ENCODE measurements at places on chromosomes 13 and 19.

DNA sequence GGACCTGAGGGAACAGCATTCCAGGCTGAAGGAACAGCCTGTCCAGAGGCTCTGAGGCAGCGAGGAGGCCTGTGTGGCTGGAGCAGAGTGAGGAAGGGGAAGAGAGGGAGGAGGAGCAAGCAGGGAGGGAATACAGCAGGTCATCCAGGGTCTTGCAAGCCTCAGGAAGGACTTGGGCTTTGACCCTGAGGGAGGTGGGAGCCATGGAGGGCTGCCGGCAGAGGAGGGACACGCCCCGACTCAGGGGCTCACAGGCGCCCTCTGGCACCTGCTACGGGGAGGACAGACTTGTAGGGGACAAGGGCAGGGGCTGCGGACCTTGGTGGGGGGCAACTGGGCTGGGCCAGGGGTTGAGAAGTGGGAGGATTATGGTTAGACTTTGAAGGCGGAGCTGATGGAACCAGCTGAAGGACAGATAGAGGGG, 4.7 kb downstream of the TINCR start:
- no peak for DNase-seq

GRCh38 chr19:56822755-56823154, 17.8 kb downstream of the PEG3 start:
- DNase-seq, result no peak

- DNase-seq, result no peak
Measured at GRCh38 chr13:97951376-97951775, 2.1 kb upstream of the IPO5 start.

DNA sequence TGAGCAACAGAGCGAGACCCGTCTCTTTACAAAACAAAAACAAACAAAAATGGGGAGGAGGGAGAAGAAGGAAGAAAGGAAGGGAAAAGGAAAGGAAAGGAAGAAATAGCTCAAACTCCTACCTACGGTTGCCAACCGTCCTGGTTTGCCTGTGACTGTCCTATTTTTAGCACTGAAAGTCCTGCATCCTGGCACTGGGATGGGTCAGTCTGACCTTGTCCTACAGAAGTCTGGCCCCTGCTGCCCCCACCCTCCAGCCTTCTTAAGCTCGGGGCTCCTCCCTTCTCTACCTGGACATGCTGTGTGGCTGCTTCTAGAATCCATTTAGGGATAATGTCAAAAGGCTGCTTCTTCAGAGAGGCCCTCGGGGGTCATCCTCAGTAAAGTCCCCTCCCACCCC, 1.2 kb upstream of the STXBP2 start:
- DNase-seq, result no peak

DNA sequence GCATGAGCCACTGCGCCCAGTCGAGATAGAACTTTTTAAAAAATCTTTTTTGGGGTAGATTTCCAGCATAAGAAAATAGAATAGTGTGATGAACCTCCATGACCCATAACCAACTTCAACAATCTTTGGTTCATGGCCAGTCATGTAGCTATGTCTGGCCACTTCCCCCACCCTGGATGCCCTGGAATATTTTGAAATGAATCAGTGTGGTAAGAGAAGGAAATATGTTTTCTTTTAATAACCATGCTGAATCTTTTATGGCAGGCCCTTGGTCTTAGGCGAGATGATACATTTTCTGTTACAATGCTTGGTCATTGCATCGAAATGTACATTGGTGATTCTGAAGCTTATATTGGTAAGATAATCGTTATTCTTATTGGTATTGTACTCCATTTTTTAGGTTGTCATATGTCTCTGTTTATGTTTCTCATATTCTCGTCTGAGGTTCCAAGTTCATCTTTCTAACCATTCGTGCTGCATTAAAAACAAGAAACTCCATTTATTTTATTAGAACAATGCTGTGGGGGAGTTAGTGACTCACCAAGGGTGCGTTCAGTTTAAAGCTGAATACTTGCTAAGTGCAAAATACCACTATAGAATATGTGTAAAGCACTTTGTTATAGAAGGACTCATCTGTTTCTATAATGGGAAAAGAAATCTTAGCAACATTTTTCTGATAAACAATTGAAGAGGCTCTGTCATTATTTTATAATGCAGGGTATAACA, 16.4 kb upstream of the UPF3A start:
- no peak for DNase-seq

GRCh38 chr19:29695765-29696564, 19.1 kb downstream of the C19orf12 start:
- no peak for DNase-seq

DNA sequence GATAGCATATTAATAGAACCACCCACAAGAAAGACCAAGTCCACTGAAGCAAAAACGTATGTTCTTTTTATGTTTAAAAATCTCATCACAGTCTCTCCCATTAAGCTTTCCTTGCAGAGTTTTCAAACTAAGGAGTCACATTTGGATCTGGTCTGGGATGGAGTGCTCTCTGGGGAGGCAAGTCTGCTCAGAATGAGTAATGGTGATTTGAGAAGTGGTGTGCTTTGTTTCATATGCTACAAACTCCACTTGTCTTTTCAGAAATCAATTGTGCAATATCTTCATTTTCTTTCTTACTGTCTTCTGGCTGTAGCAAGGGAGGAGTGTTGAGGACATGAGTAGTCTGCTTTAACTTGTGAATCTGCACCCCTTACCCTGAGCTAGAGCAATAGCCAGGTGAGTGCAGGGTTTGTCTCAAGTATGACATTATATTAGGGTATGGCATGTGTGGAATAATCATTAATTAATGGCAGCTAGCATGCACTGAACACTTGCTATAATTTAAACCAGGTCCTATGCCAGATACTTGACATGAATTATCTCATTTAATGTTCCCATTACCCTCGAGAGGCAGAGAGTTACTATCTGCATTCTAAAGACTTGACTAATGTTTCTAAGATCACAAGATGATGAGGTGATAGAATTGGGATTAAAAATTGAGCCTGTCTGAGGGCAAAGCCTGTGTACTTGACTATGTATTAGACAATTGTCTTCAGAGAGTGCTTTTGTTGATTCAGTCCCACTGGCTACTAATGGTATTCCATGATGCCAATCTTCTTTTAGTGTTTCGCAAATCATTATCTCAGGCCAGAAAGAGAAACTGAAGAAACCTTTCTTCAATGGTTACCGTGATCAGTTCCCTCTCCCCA, 171.8 kb downstream of the GPC6 start:
- no peak for DNase-seq

DNA sequence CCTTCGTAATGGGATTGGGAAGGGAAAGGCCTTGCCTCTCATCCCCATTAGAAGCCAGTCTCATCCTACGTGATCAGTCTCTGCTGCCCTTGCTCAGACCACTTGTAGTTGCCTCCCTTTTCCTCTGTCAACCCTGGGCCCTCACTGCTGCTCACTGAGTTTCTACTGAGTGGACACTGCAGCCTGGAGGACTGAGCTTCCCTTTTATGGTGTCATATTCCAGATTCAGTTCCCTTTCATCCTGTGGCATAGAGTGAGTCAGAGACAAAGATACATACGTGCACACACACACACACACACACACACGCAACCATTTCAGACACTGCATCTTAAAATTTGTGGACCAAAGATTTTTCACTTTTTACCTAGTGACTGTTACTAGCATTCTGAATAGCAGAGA, 56.6 kb downstream of the COG3 start:
- DNase-seq, result no peak

DNA sequence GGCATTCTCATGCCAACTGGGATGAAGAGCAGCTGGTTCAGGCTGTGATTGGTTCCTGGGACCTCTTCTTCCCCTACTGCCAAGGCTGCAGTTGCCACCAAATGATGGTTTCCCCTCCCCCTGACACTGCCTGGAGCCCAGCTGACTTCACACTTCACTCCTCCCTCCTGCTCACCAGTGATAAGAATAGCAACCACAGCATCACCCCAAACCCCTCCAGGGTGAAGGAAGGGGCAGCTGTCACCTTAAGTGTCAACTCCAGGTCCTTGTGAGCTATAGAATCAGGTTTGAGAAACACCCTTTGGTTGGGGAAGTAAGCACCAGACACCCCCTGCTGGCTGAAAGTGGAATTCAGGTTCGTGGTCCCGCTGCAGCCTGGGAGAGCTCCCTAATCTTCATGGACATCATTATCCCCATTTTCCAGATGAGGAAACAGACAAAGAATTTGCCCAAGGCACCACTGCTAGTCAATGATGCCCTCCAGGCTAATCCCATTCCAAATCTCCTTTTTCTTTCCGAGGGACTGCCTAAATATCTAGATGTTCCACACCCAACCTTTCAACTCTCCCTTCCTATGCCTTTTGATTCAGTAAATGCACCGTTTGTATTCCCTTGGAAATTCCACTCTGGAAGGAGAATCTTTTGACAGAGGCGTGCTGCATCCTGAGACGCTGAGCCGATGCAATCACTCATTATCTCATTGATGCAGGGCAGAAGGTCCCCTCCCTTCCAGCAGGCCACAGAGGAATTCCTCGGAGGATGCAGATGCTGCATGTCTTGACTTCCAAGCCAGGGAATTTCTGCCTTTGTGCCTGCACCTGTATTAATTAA, 50.6 kb upstream of the UQCRFS1 start:
- DNase-seq, result peak; percentile 16

- no peak for DNase-seq
Measured at GRCh38 chr19:8041531-8041931, 11.0 kb upstream of the CCL25 start.

GRCh38 chr19:7860714-7861618, 13.2 kb downstream of the PRR36 start:
- DNase-seq, result no peak

DNA sequence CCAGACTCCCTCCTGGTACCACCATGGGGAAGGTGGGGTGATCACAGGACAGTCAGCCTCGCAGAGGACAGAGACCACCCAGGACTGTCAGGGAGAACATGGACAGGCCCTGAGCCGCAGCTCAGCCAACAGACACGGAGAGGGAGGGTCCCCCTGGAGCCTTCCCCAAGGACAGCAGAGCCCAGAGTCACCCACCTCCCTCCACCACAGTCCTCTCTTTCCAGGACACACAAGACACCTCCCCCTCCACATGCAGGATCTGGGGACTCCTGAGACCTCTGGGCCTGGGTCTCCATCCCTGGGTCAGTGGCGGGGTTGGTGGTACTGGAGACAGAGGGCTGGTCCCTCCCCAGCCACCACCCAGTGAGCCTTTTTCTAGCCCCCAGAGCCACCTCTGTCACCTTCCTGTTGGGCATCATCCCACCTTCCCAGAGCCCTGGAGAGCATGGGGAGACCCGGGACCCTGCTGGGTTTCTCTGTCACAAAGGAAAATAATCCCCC, 505 bp upstream of the CEACAM5 start:
- DNase-seq, result no peak

DNA sequence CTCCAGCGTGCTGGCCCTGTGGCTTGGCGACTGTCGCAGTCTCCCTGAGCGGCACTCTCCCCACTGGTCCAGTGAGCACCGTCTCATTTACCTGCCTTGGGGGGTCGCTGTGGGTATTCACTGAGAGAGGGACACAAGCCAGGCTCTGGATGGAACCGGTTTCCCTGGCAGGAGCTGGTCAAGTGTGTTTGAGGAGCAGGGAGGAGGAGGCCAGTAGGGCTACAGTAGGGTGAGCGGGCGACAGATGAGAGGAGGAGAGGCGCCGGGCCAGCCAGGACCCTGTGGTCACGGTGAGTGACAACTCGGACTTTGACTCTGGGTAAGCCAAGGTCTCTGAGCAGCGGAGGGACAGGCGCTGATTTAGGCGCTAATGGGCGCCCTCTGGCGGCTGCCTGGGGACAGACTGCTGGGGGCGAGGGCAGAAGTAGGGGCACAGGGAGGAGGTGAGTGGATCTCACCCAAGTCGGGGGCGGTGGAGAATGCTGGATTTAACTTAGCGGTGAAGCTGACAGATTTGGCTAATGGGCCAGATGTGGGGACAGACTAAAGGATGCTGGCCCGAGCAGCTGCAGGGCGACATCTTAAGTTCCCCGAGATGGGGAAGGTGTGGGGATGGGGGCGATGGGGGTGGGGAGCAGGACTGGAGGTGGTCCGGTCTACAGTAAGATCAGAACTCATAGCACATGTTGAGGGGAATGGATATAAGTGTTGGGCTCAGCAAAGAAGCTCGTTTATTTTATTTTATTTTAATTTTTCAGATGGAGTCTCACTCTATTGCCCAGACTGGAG, 4.7 kb upstream of the PRMT1 start:
- peak; percentile 60 for DNase-seq

GRCh38 chr19:611481-611868, 21.8 kb downstream of the HCN2 start:
- peak; percentile 67 for DNase-seq

DNA sequence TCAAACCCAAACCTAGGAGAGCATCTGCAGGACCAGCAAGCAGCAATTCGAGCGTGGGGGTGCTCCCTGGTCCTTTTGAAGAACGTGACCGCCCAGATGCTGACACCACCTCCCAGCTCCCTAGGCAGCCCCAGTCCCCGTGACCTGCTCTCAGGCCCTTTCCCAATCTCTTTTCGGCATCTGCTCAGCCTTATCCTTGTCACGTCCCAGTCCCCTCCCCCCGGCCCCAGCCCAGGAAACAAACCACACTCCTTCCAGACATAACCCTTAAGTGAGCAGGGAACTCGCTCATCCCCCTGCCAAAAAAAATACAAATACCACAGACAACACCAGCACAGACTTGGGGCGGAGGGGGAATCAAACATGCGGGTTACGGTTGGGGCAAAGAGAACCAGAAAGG, 3.3 kb downstream of the MLLT1 start:
- DNase-seq, result no peak
